Osteocyte (in vitro differentiated cells): ENCODE measurements at places on chromosomes 6 and 20. TPM values are rescaled to one million over a fixed set of nuclear protein-coding genes. Genes with fewer than 3 reads are reported as not detected.

Gene HLA-DQA2
- not detected in 2 replicates for total RNA-seq

Gene SOX18
- total RNA-seq, result 1.2 and 2.0 TPM in 2 replicates

Gene ASIP
- total RNA-seq, result not detected in 2 replicates

Gene SAYSD1
- total RNA-seq, result 17.6 and 18.1 TPM in 2 replicates

Gene HLA-DPB1
- total RNA-seq, result 4.7 and 5.5 TPM in 2 replicates

Gene MCCD1
- not detected in 2 replicates for total RNA-seq

Gene OLIG3
- not detected in 2 replicates for total RNA-seq

Gene SAMD10
- total RNA-seq, result 3.5 and 3.7 TPM in 2 replicates

Gene FNDC1
- 0.55 and 0.64 TPM in 2 replicates for total RNA-seq

DNA sequence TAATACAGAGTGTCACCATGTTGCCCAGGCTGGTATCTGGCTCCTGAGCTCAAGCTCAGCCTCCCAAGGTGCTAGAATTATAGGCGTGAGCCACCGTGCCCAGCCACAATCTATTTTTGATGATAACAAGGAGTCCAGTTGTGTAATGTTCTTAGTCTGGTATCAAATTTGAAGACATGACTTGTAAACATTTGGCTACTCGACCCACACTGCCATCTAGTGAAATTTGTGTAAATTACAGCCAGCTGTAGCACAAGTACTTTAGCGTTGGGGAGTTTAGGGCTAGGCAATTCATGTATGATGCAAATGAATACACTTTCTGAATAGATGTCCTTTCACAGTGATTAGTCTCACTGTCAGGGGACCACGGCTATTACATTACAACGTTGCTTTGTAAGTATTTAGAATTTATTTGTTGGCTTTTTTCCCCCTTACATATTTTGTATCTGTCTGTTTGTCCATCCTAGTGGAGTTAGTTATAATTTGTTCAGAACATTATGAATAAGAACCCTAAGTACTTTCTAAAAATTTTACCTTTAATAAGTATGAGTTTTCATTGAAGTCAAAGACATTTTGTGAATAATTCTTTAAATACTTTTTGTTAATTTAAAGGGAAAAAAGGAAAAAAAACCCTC lies 139.7 kb downstream of the PRDM13 start:
- DNase-seq, result no peak

GRCh38 chr6:123967905-123968304 lies 164.2 kb downstream of the NKAIN2 start:
- no peak for DNase-seq

GRCh38 chr6:26552205-26552604 lies 14.0 kb downstream of the HMGN4 start:
- DNase-seq, result peak; percentile 17

DNA sequence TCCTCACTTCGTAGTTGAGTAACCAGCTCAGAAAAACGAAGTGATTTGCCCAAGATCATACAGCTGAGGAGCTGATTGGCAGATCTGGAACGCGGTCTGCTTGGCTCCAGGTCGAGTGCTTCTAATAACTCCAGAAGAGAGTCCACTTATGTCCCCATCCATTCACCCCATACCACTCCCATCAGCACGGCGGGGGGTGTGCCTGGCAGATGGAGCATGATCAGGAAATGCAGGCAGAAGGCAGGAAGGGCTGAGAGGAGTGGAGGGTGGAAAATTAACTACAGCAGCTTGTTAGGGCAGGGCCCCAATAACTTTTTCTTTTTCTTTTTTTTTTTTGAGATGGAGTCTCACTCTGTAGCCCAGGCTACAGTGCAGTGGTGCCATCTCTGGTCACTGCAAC lies 15.0 kb downstream of the FITM2 start:
- DNase-seq, result no peak

DNA sequence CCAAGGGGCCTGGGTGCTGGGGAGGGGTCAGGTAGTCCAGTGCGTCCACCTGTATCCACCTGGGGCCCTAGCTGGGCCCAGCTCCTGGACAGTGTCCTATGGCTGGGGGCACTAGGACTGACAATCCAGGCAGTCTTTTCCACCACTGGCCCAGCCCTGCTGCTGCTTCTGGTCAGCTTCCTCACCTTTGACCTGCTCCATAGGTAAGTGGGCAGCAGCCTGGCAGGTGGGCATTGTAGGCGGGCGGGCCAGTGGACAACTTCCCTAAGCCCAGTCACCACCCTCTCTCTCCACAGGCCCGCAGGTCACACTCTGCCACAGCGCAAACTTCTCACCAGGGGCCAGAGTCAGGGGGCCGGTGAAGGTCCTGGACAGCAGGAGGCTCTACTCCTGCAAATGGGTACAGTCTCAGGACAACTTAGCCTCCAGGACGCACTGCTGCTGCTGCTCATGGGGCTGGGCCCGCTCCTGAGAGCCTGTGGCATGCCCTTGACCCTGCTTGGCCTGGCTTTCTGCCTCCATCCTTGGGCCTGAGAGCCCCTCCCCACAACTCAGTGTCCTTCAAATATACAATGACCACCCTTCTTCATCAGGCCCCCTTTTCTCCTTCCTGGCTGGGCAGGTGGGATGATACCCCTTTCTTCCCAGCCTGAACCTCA lies 584 bp downstream of the C20orf141 start:
- peak; percentile 70 for DNase-seq

- DNase-seq, result no peak
These were observed 22.4 kb upstream of the RIMS4 start for GRCh38 chr20:44832724-44833123.

DNA sequence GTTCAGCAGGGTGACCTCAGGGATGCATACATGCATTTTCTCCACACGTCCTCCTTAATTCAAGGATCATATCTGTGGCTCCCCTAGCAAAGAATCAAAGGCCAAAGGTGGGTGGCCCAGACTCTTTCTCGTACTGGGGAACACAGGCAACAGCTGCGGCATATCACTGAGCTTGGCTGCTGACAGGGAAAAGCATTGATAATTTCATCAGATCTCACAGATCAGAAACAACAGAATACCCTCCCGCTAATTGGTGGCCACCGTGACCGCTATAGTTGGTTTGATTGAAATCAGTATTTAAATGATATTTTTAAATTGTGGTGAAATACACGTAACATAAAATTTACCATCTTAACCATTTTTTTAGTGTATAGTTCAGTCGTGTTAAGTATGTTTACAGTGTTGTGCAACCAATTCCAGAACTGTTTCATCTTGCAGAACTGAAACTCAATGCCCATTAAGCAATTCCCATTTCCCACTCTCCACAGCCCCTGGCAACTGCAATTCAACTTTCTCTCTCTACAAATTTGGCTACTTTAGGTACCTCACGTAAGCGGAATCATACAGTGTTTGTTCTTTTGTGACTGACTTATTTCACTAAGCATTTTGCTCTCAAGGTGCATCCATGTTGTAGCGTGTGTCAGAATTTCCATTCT lies 74.7 kb upstream of the TMEM170B start:
- DNase-seq, result no peak

- DNase-seq, result peak; percentile 56
These were observed 538 bp downstream of the FERMT1 start for GRCh38 chr20:6122111-6122872.

DNA sequence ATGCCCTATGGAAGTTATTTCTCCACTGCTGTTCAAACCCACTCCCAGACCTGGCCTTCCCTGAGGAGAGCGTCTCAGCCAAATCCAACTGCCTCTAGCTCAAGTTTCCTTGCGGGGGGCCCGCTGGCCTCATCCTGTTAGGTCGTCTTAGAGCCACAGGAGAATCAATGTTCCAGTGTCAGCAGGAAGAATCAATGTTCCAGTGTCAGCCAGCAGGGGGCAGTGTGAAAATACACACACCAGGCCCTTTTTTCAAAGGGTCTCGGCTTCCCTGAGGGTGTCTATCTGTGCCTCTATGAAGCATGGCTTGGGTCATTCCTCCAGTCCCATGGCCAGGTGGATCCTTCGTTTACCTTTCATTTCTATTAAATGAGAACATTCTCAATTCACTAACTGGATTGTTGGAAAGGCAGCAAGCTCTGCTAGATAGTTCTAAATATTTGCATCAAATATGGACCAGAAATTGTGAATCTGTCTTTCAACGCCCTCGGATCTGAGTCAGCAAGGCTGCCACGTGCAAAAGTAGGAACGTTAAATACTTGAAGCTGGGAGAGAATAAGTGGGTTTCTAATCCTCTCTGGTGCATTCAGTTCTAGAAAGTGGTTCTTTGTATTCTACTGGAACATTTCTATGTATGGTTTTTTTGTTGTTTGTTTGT lies 19.2 kb downstream of the PRND start:
- peak; percentile 85 for DNase-seq

DNA sequence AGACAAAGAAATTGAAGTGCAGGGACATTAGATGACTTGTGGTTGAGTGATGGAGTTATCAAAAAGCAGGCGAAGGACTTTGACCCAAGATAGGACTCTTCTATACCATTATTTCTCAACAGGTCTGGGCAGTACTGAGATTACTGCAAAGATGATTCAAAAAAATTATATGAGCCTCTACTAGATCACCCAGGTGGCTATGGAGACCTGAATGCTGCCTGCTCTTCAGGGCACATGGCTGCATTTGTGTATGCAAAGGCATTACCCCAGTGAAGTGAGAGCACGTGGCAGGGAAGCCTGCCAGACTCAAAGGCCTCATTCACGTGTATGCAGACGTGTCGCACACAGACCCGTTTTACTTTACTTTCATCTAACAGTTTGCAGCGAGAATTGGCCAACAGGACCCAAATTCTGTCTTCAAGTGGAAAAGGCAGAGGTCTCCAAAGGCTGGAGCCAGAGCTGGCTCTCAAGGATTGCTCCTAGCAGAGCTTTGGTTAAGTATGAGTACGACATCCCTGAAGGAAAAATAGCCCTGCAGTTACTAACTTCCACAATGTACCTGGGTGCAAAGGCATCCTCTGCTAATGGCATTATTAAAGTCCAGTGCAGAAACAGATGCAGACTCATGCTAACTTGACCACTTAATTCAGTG lies 113.8 kb upstream of the ARMC2 start:
- DNase-seq, result no peak

- no peak for DNase-seq
These were observed 8.0 kb downstream of the MTG2 start for GRCh38 chr20:62190639-62191411.

DNA sequence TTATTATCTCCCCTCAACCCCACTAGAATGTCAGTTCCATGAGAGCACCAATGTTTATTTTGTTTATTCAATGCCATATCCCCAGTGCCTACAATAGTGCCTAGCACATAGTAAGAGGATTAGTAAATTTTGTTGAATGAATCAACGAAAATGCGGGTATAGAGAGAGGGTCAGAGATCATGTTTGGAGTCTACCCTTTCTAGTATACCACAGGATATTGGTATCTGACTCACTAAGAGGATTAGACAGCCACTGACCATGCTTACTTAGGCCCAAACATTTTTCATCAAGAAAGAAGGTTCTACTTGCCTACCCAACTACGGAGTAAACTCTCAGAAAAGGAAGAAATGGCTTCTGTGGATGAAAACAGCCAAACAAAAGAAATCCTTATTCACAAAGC lies 356.8 kb downstream of the BTBD9 start:
- DNase-seq, result no peak

DNA sequence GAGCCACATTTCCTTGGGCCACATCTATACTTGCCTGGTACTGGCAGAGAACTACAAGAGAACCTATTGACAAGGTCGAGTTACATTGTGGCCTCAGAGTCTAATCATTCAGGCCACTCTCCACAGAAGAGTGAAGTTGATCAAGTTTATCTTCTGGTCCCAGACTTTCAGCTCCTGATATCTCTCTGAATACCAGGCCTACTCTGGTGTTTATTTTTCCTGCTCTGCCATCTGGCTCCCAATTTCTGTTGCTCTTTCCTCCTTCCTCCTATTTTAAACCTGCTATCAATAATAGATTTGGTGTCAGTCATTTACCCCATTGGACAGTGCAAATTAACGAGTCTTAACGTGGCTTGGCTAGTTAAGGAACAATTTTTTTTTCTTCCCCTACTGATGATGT lies 46.6 kb downstream of the SCGN start:
- no peak for DNase-seq

GRCh38 chr6:149628875-149629510 lies 19.5 kb downstream of the KATNA1 start:
- DNase-seq, result no peak

GRCh38 chr6:21824431-21825177 lies 231.1 kb downstream of the SOX4 start:
- no peak for DNase-seq

- no peak for DNase-seq
These were observed 12.7 kb downstream of the GCLC start for GRCh38 chr6:53532061-53532797.

GRCh38 chr6:140500849-140501248 lies 1126.4 kb upstream of the CITED2 start:
- DNase-seq, result no peak

DNA sequence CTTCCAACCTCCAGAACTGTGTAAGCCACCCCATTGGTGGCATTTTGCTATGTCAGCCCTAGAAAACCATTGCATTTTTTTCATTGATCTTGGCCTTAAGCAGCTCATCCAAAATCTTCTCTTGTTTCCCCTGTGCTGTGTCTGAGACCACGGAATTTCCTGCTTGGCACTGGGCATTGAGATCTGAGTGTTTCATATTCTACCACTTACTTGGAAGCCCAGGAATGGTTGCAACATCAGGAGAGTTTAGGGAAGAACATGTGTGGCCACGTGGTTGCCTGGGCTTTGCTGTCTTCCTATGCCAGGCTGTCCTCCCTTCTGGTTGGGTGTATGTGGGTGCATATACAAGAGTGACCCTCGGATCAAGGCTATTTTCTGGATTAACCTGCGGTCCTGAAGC lies 139.3 kb upstream of the PMEPA1 start:
- no peak for DNase-seq

- DNase-seq, result peak; percentile 75
These were observed 46.8 kb downstream of the CD24 start for GRCh38 chr6:106927531-106928398.

GRCh38 chr6:84052883-84053241 lies 19.3 kb downstream of the MRAP2 start:
- no peak for DNase-seq

- no peak for DNase-seq
These were observed 14.2 kb downstream of the MMP24OS start for GRCh38 chr20:35263532-35264341.

DNA sequence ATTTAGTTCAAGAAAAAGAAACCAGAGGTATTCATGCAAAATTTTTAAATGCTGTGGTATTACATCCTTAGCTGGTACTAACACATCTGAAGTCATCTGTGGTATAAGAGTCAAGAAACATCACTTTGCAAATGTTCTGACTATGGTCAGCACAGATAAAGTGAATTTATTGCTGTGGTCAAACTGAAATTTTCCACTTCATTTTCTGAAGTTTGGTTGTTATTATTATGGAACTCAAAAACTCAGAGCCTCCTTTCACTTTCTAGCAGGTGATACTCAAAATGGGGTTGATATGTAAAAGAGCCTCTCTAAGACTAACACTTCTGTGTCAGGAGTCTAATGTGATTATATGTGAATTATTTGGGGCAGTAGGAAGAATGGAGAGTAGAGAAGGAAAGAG lies 257.8 kb downstream of the RNGTT start:
- DNase-seq, result no peak

- DNase-seq, result no peak
These were observed 29.9 kb downstream of the SGK1 start for GRCh38 chr6:134287859-134288537.

DNA sequence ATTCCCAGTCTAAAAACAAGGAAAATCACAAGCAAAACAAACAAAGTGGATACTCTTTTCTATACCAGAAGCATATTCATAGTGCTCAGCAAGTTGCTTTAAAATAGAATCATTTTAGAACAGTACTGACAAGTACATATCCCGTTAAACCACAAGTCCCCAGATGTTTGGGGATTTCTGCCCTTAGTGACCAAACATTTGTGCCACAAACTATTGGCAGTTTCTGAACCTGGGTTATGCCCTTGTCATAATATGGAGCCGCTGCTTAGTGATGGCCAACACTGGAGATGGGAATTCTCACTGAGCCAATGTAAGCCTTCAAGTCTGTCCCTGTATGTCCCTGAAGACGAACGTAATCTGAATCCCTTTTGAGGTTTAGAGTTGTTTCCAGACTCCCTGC lies 436.7 kb upstream of the JAG1 start:
- no peak for DNase-seq
